ENCODE measurements at places on chromosomes 12 and 14.

GRCh38 chr14:64112867-64113678, 181.1 kb downstream of the ESR2 start:
- DNase-seq, result peak; percentile 32

- DNase-seq, result peak; percentile 9
These were observed 65.8 kb downstream of the RIC8B start for GRCh38 chr12:106840243-106840642.

GRCh38 chr12:114400361-114400811, 5.6 kb downstream of the TBX5 start:
- no peak for DNase-seq

DNA sequence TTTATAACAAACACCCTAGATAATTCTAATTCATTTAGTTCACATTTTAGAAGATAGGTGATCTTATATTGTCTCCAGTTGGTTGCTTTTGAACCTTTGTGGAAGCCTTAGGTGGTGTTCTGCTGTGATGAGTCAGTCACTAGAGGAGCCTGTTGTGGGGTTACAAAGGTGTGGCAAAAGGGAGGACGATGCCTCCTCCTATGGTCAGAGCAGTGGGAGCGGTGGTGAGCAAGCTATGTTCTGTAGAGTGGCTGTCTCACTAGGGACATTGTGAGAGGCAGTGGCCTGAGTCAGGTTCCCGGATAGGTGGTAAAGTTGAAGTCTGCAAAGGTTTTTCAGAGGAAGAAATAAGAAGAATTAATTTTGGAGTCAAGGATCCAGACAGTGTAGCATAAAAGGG, 71.6 kb upstream of the USP44 start:
- DNase-seq, result no peak

DNA sequence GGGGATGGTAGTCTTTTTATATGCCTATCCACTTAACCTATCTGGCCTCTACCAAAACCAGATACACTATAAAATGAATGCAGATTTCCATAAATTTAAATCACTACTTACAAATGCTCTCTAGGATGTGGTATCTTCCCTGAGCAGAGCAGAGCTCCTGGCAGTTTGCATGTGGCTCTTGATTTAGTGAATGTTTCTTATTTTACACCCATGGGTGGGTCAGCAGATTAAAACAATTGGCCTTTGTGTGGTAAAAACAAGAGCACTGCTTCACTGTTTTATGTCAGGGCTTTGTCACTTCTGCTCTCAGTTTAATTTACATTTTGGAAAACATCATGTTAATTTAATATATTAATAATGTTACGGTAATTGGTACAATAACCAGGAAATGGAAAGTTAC, 5.5 kb downstream of the TAS2R19 start:
- no peak for DNase-seq

DNA sequence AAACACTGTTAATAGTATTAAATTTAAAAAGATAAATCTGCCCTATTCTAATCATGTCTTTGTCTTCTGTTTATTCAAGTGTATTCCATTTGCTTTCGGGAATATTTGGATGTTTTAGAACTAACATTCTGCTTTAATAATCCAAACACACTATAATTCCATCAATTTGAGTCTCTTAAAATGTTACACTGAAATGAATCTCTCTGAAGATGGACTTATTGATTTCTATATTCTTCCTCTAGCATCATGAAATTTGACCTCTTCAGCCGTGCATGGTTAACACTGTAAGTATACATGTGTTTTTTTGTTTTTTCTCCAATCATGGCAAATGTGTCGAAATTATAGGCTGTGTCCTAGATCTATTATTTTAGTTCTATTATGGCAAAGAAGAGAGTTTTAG, 339.2 kb downstream of the ACSS3 start:
- DNase-seq, result no peak

DNA sequence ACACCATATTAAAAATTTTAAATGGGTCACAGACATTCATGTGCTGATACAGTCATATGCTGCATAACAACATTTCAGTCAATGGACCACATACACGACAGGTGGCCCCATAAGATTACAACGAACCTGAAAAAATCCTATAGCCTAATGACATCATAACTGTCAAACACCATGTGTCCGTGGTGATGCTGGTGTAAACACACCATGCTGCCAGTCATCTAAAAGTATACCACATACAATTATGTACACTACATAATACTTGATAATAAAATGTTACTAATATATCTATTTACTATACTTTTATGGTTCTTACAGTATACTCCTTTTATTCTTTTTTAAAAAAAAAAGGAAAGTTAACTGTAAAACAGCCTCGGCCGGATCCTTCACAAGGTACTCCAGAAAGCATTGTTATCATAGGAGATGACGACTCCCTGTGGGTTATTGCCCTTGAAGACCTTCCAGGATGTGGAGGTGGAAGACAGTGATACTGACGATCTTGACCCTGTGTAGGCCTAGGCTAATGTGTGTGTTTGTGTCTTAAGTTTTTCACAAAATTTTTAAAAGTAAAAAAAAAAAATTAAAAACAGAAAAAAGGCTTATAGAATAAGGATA, 5.0 kb upstream of the TDG start:
- no peak for DNase-seq

DNA sequence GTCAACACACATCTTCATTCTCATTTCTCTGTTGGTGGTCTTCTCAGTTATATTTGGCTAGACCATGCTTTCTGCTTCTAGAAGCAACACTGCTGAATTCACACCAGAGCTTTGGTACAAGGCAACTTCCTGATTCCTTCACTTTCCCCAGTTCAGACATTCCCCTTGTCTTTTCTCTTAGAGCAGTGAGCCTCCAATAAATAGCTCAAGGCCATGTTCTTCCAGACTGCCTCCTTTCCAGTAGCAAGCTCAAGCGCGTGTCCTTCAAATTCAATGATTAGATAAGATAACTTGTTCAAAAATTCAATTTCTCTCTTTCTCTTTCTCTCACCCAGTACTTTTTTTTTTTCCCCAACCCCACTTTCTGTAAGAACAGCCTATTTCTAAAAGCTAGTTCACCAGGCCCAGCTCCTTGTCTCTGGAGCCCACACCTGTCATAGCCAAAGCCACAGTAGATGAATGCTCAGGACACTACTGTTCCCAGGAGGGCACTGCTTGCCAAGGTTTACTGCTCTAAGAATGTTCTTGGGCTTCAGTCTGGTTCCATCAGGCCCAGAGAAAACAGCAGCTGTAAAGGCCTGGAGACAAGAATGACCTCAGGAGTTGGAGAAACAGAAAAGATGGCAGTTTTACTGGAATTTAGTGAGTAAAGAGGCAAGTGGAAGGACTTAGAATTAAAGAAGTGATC, 17.7 kb downstream of the TBK1 start:
- no peak for DNase-seq

- no peak for DNase-seq
These were observed 230.5 kb upstream of the EGLN3 start for GRCh38 chr14:34181338-34181737.

DNA sequence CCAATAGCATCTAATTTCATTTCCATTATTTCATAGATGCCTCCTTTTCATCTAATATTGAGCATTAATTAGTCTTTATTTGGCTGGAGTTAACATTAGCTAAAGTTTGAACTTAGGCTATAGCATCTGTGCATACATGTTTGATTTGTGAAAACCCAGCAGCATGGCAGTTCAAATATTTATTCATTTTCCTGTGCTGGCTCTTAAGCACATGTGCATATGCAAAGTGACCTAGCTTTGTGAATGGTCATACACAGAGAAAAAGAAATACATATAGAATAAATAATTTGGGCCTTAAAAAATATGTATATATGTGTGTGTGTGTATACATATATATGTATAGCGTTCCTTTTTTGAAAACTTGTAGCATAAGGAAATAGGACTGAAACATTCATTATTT, 117.8 kb downstream of the HMGA2 start:
- DNase-seq, result no peak

DNA sequence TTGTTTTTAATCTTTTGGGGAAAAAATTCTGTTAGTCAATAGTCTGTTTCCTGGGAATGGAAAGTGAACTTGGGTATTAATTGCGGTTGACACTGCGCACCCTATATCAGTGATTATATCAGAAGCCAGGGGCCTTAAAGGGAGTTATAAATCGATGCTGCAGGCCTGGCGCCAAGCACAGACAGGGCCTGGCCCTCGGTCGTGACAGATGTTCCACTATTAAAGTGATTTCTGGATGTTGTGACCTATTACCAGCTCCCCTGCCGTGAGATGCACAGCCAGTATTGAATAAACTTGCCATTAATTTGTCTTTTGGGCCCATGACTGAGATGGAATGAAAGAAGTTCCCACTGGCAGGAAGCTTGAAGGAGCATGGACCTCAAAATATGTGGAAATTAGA, 45.1 kb upstream of the KITLG start:
- DNase-seq, result no peak

- DNase-seq, result no peak
These were observed 4.9 kb upstream of the WIF1 start for GRCh38 chr12:65125975-65126374.

DNA sequence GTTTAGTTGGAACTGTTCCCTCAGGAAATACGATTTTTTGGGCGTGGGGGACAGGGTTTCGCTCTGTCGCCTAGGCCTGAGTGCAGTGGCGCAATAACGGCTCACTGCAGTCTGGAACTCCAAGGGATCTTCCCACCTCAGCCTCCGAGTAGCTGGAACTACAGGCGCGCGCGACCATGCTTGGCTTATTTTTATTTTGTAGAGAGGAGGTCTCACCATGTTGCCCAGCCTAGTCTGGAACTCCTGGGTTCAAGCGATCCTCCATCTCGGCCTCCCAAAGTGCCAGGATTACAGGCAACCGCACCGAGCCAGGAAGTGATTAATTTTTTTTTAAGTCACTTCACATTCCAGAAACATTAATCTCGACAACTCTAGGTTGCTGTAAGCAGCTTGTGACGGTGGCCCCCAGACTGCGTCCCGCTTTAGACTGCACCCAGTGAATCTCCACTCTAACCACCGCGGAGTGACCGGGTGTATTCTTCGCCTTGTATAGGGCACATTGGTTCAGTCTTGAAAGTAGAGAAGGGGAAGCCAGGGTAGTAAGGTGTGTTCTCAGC, 830 bp upstream of the MIS18BP1 start:
- peak; percentile 67 for DNase-seq

- DNase-seq, result no peak
These were observed 164 bp downstream of the KIF21A start for GRCh38 chr12:39442831-39443080.

DNA sequence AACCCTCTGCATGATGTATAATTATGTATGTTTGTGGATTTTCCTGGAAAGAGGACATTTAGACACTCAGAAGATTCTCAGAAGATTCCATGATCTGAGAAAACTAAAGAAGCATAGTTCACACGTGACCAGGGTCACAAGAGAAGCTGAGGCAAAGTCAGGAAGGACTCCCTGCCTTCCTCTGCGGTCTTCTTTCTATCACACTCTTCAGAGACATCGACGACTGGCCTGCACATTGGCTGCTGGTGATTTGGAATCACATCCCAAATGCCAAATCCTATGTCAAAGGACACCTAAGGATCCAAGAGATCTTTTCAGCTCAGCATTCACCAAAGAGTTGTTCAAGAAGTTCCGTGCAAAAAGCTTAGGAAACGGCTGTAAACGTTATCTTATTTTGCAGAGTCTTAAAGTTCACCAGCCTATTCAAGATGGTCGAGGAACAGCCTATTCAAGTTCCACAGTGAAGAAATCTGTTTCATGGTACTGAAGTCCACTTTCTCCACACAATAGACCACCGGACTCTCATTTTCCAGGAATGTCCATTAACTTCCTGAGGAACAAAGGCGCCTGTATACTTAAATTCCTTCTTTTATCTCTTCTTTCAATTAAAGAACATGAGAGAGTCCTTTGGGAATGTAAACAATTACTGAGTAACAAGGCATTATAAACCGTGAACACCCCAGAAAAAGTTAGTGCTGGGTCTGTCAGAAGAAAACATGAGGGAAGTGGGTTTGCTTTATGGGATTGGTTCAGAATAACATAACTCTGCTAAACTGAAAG, 42.1 kb downstream of the IGF1 start:
- no peak for DNase-seq

- peak; percentile 68 for DNase-seq
These were observed 55.2 kb upstream of the CERS5 start for GRCh38 chr12:50222275-50222783.

DNA sequence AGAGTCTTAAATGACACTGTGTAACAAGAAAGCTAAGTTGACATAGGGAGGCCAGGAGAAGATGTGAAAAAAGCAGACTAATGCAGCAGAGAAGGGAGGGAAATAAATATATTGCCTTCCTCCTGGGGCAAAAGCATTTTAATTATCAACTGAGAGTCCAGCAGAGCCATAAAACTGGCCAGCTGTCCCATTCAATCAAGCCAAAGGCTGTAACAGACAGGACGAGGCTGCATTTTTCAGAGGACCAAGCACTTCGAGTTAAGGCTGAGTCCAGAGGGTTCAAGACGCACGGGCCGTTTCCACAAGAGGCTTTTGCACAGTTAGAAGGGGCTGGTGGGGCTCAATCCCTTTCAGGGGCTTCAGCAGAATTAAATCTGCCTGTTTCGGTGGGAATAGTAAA, 20.4 kb downstream of the MAP3K9 start:
- no peak for DNase-seq

GRCh38 chr14:65945327-65945726, 532.8 kb downstream of the FUT8 start:
- no peak for DNase-seq

DNA sequence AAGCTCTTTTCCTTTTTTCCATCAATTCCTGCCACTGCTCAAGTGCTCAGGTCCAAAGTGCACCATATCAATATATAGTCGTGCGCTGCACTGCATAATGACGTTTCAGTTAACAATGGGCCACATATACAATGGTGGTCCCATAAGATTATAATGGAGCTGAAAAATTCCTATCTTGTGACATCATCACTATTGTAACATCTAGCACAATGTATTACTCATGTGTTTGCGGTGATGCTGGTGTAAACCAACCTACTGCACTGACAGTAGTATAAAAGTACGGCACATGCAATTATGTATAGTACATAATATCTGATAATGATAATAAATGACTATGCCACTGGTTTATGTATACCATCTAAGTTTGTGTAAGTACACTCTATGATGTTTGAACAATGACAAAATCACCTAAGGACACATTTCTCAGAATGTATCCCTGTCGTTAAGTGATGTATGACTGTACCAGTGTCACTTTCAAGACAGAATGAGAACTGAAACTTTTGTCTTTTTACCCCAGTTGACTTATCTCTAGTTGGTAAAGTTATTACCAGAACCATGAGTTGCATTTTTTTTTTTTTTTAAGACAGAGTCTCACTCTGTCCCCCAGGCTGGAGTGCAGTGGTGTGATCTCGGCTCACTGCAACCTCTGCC, 53.7 kb upstream of the INSM2 start:
- no peak for DNase-seq

GRCh38 chr14:103563226-103563620, 463 bp downstream of the COA8 start:
- DNase-seq, result no peak

GRCh38 chr12:42607584-42608058, 18.1 kb upstream of the PRICKLE1 start:
- DNase-seq, result no peak

- DNase-seq, result no peak
These were observed 614 bp upstream of the MARK3 start for GRCh38 chr14:103384450-103385151.

DNA sequence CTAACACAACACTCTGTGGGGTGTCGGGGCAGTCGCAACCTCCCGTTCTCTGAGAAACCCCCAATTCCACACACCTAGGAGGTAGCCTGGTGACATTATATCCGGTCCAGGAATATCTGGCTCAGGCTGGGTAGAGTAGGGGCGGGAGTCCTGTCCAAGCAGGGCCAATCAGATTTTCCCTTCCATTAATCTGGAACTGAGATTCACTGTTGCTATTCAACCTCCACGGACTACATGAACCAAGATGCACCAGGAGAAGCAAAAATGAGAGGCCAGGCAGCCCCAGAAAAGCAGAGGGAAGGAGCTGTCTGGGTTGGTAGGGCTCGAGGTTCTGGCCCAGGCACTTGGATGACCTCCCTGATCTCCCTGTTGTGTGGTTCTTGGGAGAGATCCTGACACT, 51.0 kb downstream of the NINJ2 start:
- DNase-seq, result no peak
